ENCODE measurements at places on chromosomes 5 and 9.

DNA sequence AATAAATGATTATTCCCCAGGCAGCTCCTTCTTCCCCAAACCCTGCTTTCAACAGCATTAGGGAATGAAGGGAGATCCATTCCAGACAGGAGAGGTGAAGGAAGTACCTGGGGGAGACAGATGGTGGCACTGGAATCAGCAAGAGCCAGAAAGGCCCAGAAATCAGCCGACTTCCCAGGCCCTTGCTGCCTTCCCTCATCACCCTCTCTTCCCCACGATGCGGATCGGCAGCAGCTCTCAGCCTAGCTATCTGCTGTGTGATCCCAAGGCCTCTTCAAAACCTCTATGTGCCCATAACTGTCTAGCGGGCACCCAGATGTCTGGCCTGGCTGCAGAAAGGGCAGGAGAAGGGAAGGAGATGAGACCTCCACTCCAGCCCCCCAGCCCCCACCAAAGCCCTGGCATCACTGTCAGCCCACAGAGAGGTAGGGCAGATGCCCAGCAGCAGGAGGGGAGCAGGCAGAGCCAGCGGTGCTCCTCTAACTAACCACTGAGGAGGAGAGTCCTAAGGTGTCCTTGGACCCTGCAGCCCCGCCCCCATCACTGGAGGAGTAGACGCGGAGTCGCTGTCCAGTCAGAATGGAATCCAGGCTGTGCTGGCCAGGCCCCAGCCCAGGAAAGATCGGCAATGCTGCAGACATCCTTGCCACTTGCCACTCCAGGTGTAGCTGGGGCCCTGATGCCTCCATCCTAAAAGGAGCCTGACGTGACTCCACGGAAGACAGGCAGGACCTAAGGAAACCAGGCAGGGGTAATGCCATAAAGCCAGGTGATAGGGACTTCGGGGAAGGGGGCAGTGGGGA lies 12.7 kb downstream of the CNTFR start:
- DNase-seq = no peak

DNA sequence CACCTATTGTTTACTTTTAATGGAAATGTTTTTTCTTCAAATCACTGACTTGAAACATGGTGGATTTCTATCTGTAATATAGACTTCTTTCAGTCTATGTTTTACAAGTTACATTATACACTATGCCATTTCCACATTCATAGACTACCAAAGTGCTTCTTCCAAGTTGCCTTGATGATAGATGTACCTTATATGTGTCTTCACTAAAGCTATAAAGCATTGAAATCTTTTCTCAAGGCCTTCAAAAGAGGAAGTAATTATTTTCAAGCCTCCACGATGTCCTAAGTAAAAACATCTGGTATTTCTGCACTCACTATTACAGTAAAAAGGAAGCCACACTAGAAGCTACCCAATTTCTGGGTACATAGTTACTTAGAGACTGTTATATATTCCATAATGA lies 113.3 kb downstream of the FGF10 start:
- no peak for DNase-seq

- no peak for DNase-seq
These were observed 232.3 kb upstream of the WWC1 start for GRCh38 chr5:168059131-168059530.

- DNase-seq = no peak
These were observed 44.3 kb upstream of the GPR151 start for GRCh38 chr5:146560205-146560812.

- no peak for DNase-seq
These were observed 5.1 kb downstream of the SPINK1 start for GRCh38 chr5:147826361-147826760.

GRCh38 chr9:94911986-94912635 lies 185.6 kb downstream of the AOPEP start:
- DNase-seq = no peak

- no peak for DNase-seq
These were observed 116.6 kb upstream of the SARDH start for GRCh38 chr9:133854765-133855164.

DNA sequence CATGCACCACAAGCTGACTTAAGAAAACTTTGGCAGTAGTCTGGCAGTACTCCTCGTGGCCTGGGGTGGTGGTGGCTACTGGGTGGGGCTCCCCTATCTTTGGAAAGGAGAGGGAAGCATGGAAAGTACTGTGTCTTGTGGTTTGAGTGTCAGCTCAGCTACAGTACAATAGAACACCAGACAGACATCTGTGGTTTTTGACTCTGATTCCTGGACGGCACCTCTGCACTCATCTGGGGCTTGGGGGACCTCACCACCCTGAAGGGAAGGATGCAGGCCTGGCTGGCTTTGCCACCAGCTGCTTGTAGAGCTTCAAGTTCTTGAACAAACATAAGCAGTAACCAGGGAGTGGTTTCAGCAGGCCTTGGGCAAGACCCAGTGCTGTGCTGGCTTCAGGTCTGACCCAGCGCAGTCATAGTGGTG lies 40.6 kb downstream of the TNFSF8 start:
- DNase-seq = peak; percentile 11

DNA sequence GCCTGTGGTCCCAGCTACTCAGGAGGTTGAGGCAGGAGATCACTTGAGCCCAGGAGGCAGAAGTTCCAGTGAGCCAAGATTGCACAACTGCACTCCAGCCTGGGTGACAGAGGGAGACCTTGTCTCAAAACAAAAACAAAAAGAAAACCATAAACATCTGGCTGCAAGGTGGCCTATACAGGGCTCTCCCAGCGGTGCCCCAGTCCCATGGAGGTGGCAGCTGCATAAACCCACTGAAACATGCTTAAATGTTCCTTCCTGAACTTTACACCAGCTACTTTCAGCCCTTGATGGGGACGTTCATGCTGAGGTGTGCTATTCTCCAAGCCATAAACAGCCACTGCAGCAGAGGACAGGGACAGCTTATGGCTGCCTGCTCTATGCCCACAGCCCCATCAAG lies 35.6 kb downstream of the DROSHA start:
- DNase-seq = no peak

DNA sequence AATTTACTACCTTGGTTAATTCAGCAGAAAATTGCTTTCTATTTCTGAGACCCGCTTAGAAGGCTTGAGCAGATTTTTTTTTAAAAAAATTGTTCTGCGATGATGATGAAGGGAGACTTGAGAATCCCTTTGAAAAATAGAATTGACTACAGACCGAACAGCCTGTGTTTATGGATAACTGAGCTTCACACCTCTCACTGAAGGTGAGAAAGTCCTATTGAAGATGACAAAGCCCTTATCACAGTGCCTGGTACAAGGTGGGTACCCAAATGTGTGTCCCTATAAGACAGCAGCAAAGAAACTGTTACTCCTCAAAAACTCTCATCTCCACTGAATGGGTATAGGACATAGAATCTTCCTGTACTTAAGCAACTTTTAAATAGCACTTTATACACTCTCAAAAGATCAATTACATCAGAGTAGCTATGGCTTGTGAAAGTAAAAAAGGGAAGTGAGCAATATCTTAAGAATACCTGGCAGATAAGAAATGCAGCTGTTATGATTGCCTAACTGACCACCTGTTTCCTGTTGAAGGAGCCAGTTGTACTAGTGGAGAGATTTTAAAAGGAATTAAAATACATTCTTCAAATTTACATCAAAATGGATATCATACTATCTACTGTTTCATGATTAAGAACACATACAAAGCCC lies 419.7 kb downstream of the CHSY3 start:
- DNase-seq = no peak

DNA sequence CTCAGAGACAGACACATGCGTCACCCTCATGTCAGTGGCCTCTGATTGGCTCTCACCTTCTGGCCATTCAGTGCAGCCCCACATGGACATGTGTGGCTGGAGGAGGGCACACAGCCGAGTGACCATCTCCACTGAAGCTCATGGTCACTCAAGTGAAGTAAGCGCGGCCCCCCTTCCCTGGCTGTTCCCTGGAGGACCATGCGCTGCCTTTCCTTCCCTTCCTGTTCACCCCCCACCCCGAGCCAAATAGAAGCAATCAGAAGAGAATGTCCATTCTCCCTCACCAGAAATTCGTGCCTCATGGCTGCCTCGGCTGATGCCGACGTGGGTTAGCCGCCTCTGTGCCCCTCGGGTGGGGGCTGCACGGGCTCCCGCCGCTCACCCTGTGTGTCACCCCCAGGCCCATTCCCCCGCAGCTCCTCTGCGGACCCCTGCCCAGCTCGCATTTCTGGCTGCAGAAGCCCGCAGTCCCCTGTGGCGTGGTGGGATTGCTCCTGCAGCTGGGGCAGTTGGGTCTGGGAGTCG lies 12.5 kb upstream of the COL5A1 start:
- no peak for DNase-seq

- DNase-seq = no peak
These were observed 25.4 kb upstream of the RASA1 start for GRCh38 chr5:87242242-87242641.

DNA sequence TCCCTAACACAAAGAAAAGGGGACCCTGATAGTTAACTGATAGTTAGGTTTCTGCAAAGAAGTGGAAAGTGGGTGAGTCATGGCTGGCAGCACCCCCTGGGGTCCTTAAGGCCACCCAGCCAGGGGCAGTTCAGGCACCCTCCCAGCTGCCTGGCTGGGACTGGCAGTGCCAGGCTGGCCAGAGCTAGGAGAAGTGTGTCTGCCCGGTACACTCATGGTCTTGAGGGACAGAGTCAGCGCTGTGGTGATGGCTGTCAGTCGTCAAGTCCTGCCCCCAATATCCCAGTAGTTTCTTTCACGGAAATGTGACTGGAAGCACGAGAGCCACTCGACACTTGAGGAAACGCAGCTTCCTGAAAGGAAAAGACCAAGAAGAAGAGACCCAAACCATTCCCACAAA lies 22.3 kb upstream of the CNOT6 start:
- no peak for DNase-seq

- DNase-seq = no peak
These were observed 81.2 kb downstream of the CNTLN start for GRCh38 chr9:17216011-17216410.

GRCh38 chr9:135480940-135481310 lies 1.3 kb downstream of the PPP1R26 start:
- no peak for DNase-seq

DNA sequence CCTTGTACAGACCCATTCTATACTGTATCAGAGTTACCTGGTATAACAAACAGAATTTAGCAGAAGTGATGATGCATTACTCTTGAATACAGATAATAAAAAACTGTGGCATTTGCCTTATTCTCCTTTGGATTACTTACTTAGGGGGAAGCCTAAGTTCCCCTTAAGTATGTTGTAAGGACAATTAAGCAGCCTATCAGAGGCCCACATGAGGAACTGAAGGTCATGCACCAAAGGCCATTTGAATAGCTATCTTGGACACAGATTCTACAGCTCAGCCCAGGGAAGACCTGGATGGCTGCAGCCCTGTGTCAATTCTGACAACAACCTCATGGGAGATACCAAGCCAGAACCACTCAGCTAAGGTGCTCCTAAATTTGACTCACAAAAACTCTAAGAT lies 125.2 kb downstream of the RAPGEF6 start:
- no peak for DNase-seq

- peak; percentile 32 for DNase-seq
These were observed 832 bp downstream of the LMBRD2 start for GRCh38 chr5:36150676-36151433.

GRCh38 chr5:147567917-147568598 lies 58.2 kb upstream of the DPYSL3 start:
- DNase-seq = no peak

GRCh38 chr5:68529581-68529980 lies 314.0 kb downstream of the PIK3R1 start:
- no peak for DNase-seq

DNA sequence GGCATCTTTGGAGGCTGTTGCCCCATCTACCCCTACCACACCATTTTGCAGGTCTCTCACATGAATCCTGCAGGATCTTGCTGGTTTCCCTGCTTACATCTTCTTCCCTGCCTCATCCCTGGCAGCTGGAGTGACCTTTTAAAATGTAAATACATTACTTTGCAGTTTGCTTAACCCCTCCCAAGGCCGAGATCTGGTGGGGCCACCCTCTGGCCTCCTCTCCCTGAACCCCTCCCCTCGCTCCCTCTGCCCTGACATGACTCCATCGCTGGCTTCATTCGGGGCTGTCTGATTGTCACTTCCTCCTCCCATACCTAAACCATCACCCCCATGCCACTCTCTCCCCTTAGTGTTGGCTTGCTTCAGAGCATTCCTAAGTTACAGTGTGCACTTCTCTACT lies 12.6 kb upstream of the PALM2AKAP2 start:
- DNase-seq = no peak

DNA sequence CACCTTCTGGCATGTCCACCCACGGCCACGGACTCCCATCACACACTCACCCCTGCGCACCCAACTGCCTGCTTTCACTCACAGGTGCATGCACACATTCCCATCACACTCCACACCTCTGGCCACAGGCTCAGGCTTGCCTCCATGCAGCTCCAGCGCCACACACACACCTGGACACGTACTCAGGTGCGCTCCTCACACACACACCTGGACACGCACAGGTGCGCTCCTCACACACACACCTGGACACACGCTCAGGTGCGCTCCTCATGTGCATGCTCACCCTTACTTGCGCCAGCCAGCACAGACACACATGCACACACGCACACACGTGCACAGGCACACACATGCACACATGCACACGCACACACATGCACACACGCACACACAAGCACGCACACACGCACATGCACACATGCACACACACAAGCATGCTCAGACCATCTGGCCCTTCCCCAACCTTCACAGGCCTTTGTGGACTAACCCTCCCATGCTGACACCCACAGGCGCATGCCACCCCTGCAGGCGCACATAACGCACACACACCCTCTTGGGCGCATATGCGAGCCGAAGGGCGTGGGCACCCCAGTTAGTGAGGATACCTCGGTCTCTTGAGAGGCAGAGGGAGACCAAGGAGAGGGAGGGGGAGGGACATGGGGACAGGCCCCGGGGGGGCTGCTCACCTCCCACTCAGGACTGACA lies 8.3 kb downstream of the GRIN1 start:
- no peak for DNase-seq

DNA sequence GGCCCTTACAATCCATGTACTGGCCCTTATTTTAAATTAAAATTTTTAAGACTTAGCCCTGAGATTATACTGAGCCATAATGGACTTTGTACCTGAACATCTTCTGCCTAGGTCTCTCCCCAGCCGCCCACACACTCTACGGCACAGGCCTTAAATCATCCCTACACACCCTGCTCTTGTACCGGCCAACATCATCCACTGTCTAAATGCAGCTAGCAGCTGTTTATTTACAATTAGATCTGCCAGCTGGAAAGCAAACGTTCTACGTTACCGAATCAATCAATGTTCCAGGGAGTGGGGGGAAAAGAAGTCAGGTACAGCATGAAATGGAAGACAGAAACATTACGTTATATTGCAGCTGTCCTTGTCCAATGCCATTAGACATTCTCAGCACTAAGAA lies 88.4 kb upstream of the GRAMD2B start:
- peak; percentile 58 for DNase-seq

Data from NCI-H345 (cell line).